ENCODE measurements at places on chromosomes 2 and 18.

DNA sequence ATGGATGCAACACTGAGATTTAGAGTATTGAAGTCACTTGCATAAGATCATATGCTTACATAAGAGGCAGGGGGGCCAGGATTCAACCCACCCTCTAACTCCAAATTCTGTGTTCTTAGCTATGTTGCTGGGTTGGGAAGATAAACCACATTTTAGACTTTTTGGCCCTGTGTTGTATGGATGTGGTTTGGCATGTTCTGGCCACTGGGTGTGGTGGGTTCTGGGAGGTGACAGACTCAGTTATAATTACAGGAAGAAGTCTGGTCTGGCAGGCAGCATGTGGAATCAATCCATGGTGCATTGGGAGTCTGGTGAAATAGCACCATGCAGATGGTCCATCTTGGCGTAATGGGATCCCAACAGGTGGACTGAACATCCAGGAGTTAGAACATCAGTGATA lies 138.9 kb downstream of the LTBP1 start:
- no peak for DNase-seq

GRCh38 chr2:1750933-1751766 lies 6.8 kb upstream of the PXDN start:
- DNase-seq: no peak

GRCh38 chr18:44796429-44797428 lies 116.0 kb downstream of the SETBP1 start:
- no peak for DNase-seq

- no peak for DNase-seq
These were observed 947.0 kb upstream of the CDH2 start for GRCh38 chr18:29123706-29124530.

DNA sequence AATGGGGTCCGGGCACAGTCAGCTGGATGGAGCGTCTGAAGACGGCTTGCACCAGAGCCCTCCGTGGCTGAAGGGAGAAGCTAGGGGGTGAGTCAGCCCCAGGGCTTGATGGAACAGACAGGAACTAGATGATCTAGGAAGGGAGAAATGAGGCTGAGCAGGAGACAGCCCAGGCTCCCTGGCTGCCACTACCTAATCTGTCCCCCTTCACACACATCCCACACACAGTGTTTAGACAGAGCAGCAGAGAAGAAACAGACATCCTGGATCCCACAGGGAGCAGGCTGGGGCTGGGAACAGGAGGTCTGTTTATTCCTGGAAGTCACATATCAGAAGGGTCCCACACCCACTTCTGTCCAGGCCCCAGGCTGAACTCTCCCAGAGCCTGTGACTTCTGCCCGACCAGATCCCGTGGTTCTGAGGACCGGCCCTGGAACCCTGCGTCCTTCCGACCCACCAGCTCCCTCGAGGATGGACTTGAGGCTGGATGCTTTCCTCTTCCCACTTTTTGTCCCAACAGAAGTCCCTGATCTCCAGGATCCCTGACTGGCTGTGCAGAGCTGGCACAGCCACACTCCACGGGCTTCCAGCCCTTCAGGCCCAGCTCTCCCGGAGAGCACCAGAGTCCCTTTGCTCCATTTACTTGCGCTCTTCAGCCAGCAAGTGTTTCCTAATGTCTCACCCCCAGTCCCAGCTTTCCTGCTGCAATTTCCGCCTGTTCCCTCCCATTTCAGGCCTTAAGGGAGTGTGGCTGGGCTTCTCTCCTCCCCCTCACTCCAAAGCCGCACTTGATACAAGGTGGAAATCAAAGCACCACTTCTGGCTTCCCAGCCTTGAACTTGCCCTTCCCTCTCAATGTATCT lies 1.5 kb upstream of the GPBAR1 start:
- DNase-seq: no peak

GRCh38 chr18:10081492-10081891 lies 167.7 kb downstream of the VAPA start:
- no peak for DNase-seq

- no peak for DNase-seq
These were observed 28.7 kb downstream of the CABLES1 start for GRCh38 chr18:23163786-23164533.

DNA sequence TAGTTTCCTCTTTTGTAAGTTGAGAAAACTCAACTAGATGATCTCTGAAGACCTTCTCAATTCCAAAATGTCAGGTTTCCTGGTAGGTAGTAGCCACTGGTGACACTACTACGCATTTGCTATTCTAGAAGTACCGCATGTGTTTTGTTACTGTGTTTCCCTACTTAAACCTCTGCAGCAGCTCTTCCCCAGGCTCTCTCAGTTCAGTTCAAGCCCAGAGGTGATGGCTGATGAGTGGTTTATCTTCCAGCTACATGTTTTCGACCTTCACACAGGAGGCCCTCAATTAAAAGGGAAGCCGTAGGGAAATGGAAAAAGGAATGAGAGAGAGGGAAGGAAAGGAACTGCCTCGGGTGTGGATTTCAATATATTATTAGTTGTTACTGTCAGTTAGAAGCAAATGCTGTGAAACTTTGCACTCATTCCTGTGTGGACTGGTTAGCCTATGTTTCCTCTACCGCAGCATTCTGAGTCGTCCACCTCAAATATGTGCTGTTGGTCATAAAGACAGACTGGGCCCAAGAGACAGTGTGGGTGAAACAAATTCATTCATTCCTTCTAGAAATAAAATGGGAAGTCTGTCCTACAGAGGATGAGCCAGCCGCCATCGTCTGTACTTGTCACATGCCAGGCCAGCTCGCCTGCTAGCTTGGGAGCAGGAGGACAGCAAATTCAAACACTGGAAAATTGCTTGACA lies 455.2 kb upstream of the RAB12 start:
- DNase-seq: no peak

- no peak for DNase-seq
These were observed 411.1 kb downstream of the FIGN start for GRCh38 chr2:163324677-163325076.

- DNase-seq: no peak
These were observed 32.3 kb downstream of the CARF start for GRCh38 chr2:202944408-202944807.

DNA sequence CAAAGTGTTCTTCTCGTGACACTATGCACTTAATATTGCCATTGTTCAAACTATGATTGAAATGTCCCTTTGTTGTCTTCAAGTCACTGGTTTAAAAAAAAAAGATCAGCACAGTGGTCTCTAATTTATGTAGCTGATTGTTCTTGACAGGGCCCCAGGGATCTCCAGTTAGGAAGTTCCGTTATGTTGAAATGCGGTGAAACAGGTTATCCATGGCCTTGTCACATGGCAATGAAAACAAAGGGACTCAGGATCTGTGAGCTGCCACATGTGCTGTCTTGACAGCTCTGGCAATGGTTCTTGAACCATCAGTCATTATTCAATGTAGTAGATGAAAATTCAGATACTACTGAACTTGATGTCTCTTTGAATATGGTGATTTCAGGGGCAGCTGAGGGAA lies 147.4 kb downstream of the SETBP1 start:
- no peak for DNase-seq

DNA sequence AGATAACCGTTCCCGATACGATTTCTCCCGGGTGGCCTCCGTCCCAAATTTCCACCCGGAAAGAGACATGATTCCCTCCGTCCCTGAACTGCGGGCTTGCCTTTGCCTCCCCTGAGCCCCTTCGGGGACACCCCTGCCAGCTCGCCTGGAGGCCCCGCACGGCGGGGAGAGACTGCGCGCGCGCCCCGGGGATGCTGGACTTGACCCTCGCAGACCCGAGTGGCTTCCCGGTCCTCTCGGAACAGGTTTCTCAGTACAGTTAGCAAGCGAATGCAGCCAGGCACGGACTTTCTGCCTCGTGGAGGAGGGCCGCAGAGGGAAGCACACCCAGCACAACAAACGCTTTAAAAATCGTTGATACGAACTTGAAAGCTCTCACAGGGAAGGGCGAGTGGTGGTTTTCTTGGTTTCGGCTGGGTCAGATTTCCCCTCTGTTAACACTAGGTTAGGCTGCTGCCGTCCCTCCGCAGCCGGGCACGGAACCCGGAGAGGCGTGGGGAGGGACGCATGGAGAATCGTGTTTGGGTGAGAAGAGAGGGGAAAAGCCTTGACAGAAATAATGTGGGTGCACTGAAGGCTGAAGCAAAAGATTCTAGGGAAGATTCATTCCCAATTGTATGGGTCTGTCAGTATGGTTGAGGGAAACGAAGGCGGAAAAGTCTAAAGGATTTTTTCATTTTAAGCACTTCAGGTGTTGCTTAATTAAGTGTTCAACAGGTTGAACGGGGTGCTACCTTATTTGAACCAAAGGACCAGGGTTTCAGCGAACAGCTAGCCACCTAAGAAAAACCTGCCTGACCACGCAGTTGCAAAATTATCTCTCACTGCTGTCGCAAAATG lies 916 bp downstream of the TNFRSF11A start:
- no peak for DNase-seq

- no peak for DNase-seq
These were observed 113.0 kb upstream of the NEDD4L start for GRCh38 chr18:57931038-57931437.

DNA sequence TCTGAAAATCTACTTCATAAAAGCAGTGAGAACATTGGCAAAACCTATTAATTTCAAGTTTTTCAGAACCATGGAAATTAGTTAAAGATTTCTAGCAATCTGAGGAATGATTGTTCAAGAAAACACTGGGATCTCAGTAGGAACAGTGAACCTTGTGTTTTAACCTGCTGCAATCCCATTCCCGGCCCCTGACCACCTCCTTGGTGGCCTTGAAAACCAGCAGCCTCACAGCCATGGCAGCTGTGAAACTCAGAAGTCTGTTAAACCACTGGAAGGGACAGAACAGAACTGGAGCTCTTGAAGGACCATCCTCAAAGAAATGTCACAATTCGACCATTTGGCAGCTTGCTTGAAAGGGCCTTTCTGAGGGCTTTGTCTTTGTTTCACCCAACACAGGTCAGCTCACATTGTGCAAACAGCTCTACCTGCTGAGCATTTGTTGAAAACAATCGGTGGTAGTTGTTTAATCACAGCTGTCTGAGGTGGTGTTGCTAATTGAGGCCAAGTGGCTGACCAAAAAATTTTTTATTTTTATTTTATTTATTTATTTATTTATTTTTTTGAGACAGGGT lies 25.8 kb downstream of the NEDD4L start:
- no peak for DNase-seq

GRCh38 chr2:34320056-34320455 lies 721.0 kb upstream of the FAM98A start:
- DNase-seq: no peak

DNA sequence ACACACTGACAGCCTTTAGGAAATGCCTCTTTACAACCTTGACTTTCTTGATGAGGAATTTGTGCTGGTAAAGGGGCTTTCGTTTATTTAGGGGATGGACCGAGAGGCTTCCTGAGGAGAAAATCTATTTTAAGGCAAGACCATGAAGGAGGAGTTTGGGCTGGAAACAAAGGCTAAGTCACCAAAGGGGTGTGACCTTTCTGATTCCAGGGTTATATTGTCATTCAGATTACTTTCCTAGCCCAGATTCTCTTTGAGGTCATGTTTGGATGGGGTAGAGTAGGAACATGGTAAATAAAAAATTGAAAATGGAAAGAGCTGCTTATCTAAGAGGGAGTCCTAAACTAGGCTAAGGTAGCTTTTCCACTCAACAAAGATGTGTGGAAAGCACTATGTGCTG lies 77.1 kb upstream of the UGP2 start:
- no peak for DNase-seq

- DNase-seq: no peak
These were observed 36.6 kb upstream of the COL3A1 start for GRCh38 chr2:188937228-188938220.

- DNase-seq: no peak
These were observed 1.1 kb downstream of the LMAN1 start for GRCh38 chr18:59357928-59358327.

DNA sequence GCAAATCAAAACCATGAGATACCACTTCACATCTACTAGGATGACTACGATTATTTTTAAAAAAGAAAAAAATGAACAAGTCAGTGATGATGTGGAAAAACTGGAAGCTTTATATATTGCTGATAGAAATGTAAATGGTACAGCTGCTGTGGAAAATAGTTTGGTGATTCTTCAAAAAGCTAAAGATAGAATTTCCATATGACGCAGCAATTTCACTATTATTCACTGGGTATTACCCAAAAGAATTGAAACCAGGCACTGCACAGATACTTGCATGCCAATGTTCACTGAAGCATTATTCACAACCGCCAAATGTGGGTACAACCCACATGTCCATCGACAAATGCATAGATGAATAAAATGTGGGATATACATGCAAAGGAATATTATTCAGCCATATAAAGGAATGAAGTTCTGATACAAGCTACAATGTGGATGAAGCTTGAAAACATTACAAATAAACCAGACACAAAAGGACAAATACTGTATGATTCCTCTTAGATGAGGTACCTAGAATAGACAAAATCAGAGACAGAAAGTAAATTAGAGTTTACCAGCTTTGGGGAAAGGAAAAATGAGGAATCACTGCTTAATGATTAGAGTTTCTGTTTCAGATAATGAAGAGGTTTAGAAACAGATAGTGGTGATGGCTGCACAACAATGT lies 11.1 kb downstream of the RTTN start:
- DNase-seq: no peak

DNA sequence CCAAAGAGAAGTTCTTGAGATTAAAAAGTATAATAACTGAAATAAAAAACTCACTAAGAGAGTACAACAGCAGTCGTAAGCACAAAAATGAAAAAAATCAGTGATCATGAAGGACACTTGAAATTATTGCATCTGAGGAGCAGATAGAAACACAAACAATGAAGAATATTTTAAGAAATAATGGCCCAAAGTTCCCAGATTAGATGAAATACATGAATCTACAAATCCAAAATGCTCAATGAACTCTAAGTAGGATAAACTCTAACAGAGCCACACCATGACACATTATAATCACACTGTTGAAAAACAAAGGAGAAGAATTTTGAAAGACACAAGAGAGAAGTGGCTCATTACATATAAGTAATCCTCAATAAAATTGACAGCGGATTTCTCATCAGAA lies 31.9 kb upstream of the EMILIN2 start:
- no peak for DNase-seq

GRCh38 chr2:133992454-133992853 lies 261.4 kb upstream of the MGAT5 start:
- DNase-seq: no peak

- no peak for DNase-seq
These were observed 22.6 kb downstream of the HNRNPLL start for GRCh38 chr2:38580115-38580636.

DNA sequence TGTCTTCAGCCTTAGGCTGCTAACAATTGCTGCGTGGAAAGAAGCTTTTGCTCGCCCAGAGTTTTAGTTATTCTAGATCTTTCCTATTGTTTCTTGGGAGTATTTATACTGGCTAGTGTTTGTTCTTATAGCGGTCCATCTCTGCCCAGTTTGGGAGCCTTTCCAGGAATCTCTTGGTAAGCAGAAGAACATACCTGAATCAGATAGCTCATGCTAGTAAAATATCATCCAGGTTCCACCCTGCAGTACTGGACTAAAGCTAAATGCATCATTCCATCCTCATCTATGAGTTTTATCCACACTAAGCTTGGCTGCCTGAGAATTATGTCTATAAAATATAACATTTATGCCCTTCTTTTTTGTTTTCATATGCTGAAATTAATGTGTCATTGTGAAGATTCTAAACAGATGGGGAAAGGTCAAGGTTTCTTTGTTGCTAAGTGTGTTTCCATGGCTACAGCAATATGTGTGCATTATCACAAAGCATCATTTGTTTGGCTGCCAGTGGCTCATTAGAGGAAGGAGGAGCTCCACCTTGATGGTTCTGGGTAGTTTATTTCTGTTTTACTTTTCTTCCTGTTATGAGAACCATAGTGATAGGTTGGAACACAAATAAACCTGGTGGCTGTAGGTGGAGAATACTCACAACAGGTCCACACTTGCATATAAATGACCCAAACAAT lies 182.8 kb downstream of the PIK3C3 start:
- DNase-seq: no peak
